CD4-positive, alpha-beta memory T cell (primary cell): ENCODE measurements at places on chromosomes 2 and 18. TPM values are rescaled to one million over a fixed set of nuclear protein-coding genes. Genes with fewer than 3 reads are reported as not detected.

GRCh38 chr2:88874063-88874657 is 182.7 kb downstream of the RPIA start:
- H3K27ac ChIP-seq = no peak overlapping the region
- no peaks in the 10 kb centered on the region for H3K36me3 ChIP-seq
- H3K27me3 ChIP-seq = no peaks in the 10 kb centered on the region
- no peaks in the 10 kb centered on the region for H3K4me1 ChIP-seq
- peak; percentile 44 for DNase-seq

Gene SH2D6
- total RNA-seq = 1.5 TPM

DNA sequence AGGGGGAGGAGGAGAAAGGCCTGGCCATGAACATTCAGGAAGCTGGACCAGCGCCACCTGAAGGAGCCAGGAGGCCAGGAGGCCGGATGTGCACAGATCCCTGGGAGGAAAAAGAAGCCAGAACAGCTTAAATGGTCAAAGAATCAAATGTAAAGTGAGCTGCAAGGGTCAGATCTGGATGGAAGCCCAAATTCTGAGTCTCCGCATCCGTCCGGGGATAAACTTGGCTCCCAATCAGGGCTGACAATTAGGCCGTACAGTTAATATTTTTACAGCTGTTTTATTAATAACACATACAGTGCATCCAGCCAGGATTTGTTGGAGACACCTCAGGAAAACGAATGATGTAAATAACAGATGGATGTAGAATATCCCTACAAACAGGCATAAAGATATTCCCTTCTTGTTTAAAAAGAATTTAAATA is 495.1 kb upstream of the TCF4 start:
- no peaks in the 10 kb centered on the region for H3K27me3 ChIP-seq
- H3K4me3 ChIP-seq = no peak overlapping the region
- DNase-seq = no peak
- no peaks in the 10 kb centered on the region for H3K36me3 ChIP-seq

Gene CPO
- total RNA-seq = not detected

DNA sequence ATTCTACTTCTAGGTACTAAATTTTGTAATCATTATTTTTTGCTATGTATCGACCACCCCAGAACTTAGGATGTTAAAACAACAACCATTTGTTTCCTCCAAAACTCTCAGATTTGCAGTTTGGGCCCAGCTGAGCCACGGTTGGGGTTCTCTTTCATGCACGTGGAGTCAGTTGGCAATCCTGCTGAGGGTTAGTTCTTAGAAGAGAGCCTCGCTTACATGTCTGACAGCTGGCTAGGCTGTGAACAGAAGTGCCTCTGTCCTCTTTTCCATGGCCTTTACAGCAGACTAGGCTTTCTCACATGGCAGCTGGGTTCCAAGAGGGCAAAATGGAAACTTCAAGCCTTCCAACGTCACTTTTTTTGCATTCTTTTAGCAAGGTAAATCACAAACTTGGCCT is 9.3 kb upstream of the RGPD4 start:
- no peak overlapping the region for H3K4me3 ChIP-seq
- DNase-seq = no peak
- no peaks in the 10 kb centered on the region for H3K27me3 ChIP-seq
- H3K4me1 ChIP-seq = no peaks in the 10 kb centered on the region
- no peaks in the 10 kb centered on the region for H3K36me3 ChIP-seq

DNA sequence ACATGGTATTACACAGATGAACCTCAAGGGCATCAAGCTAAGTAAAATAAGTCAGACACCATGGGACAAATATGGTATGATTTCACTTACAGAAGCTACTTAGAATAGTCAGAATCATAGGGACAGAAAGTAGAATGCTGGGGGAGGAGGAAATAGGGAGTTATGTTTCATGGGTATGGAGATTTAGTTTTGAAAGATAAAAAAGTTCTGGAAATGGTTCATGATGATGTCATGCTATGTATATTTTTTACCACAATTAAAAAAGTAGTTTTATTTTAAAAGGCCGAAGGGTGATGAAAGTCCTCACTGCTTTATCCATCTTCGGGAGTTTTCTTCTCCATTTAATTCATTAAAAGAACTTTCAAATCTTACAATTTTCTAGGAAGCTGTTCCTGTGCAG is 181.9 kb downstream of the CALCRL start:
- no peak overlapping the region for H3K27ac ChIP-seq
- H3K36me3 ChIP-seq = no peaks in the 10 kb centered on the region
- H3K4me3 ChIP-seq = no peak overlapping the region
- no peak for DNase-seq
- H3K4me1 ChIP-seq = no peaks in the 10 kb centered on the region

GRCh38 chr2:152488075-152488474 is 153.1 kb downstream of the FMNL2 start:
- no peaks in the 10 kb centered on the region for H3K36me3 ChIP-seq
- no peak overlapping the region for H3K4me3 ChIP-seq
- no peak overlapping the region for H3K27ac ChIP-seq
- DNase-seq = no peak
- no peaks in the 10 kb centered on the region for H3K4me1 ChIP-seq
- no peaks in the 10 kb centered on the region for H3K27me3 ChIP-seq
